T-helper 1 cell treated with Interleukin-12 subunit alpha and Interleukin-12 subunit beta and Interleukin-4 antibody, amounts not matched to agents 30 ng/mL and 1 ng/mL, for 36 hours (primary cell): ENCODE measurements at places on chromosomes 2 and 18. TPM values are rescaled to one million over a fixed set of nuclear protein-coding genes. Genes with fewer than 3 reads are reported as not detected.

The NT5C1B gene
- not detected in 2 replicates for total RNA-seq

The SERPINB10 gene
- not detected in 2 replicates for total RNA-seq

The GALNT5 gene
- total RNA-seq = not detected in 2 replicates

The SERPINB3 gene
- not detected in 2 replicates for total RNA-seq

The HES6 gene
- 1.8 and 2.1 TPM in 2 replicates for total RNA-seq

The PPP1R1C gene
- not detected in 2 replicates for total RNA-seq

The ATP5MC3 gene
- total RNA-seq = 208 and 218 TPM in 2 replicates

The TCF23 gene
- total RNA-seq = 0.05 TPM in 2 replicates

The IGFBP2 gene
- 10.1 and 11.3 TPM in 2 replicates for total RNA-seq

The CAPN14 gene
- total RNA-seq = 0.44 and 0.68 TPM in 2 replicates

The POTEJ gene
- not detected in 2 replicates for total RNA-seq

The NDUFV2 gene
- total RNA-seq = 219 and 224 TPM in 2 replicates

The NCKAP5 gene
- total RNA-seq = not detected in 2 replicates

The UGT1A7 gene
- total RNA-seq = not detected in 2 replicates

The IL36A gene
- total RNA-seq = 0.32 and 0.49 TPM in 2 replicates

The HOXD8 gene
- not detected in 2 replicates for total RNA-seq

The FAM237A gene
- not detected in 2 replicates for total RNA-seq

The KCNG2 gene
- total RNA-seq = not detected in 2 replicates

The SLC9A2 gene
- not detected in 2 replicates for total RNA-seq

The EVX2 gene
- total RNA-seq = not detected in 2 replicates

The PRKAG3 gene
- not detected in 2 replicates for total RNA-seq

The FLACC1 gene
- 1.4 and 2.4 TPM in 2 replicates for total RNA-seq

The CCDC121 gene
- total RNA-seq = 1.0 and 2.2 TPM in 2 replicates

The DPP4 gene
- 272 and 273 TPM in 2 replicates for total RNA-seq

The DLGAP1 gene
- 0.44 and 0.86 TPM in 2 replicates for total RNA-seq

The CDK15 gene
- not detected in 2 replicates for total RNA-seq

The UPP2 gene
- total RNA-seq = 0.07 TPM in 1 of 2 replicates, not detected in the other

The ALPI gene
- not detected in 2 replicates for total RNA-seq

The REG1A gene
- not detected in 2 replicates for total RNA-seq

The MAB21L4 gene
- total RNA-seq = not detected in 2 replicates

The VWC2L gene
- total RNA-seq = not detected in 2 replicates

The ABCG8 gene
- total RNA-seq = not detected in 2 replicates

The TGFA gene
- total RNA-seq = 0.05 TPM in 1 of 2 replicates, not detected in the other

The CCDC102B gene
- 2.5 and 3.4 TPM in 2 replicates for total RNA-seq

The MRPL30 gene
- 22.7 and 23.2 TPM in 2 replicates for total RNA-seq

The L3MBTL4 gene
- total RNA-seq = 0.68 and 1.1 TPM in 2 replicates

The ACMSD gene
- total RNA-seq = not detected in 2 replicates

The ADD2 gene
- total RNA-seq = 15.0 and 16.8 TPM in 2 replicates

The CTLA4 gene
- total RNA-seq = 49.2 and 51.3 TPM in 2 replicates

The ACOXL gene
- total RNA-seq = 1.0 and 1.2 TPM in 2 replicates
